ENCODE measurements at places on chromosomes 3 and 15.
A peak's percentile ranks its signal among the peaks of the same experiment; 100 is the strongest.

- no peak for DNase-seq
Measured at GRCh38 chr15:58669108-58669507, 80.4 kb downstream of the ADAM10 start.

DNA sequence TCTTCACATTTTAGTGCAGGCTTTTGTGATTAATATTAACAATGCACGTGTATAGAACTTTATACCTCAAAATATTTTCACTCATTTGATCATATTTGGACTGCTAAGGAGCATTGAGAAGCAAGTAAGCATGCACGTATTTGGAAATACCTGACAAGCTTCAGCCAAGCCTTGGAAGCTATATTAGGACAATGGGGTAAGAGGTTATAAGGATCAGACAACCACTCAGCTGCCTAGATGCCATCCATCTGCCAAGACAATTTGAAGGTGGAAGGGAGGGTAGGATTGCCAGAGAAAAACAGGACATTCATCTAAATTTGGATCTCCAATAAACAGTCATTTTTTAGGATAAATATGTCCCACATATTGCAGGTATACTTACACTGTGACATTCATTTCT is 394.9 kb upstream of the CFAP20DC start:
- no peak for DNase-seq

DNA sequence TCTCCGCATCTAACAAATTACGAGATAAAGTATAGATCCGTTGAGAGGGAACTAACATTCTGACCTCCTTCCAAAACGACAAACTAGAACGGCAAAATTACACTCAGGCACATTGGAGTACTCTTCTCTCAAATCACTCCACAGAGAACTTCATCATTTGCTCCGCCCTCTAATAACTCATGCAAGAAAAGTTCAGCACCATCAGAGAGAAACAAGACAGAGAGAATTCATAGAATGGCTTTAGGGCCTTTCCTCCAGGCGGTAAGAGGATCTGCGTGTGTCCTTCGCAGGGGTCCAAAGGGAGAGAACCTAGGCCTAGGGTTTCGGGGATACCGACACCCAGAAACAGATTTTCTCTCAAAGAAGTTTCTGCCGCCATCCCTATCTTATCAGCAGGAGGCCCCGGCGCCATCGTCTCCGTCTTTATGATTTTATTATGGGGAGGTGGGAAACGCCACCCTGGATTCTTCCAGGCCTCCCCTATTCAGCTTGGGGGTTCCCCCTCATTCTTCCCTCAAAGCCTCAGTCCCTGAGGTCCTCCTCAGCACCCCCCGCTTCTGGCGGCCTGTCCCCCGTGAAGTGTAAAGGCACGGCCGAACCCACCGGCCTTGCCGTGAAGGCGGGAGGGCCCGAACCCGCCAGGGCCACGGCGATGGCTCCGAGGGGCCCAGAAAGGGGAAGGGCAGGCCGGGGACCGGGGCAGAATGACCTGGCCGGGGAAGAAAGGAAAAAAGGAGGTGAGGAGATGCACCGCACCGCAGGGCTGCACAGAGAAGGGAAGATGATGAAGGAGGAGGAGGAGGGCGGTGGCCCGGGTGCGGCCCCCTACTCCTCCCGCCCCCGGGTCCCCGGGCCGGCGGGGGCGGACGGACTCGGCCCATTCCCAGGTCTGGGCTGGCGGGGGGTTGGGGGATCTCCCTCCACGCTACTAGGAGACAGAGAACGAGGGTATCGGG is 768 bp downstream of the UBXN7 start:
- DNase-seq: peak; percentile 58

DNA sequence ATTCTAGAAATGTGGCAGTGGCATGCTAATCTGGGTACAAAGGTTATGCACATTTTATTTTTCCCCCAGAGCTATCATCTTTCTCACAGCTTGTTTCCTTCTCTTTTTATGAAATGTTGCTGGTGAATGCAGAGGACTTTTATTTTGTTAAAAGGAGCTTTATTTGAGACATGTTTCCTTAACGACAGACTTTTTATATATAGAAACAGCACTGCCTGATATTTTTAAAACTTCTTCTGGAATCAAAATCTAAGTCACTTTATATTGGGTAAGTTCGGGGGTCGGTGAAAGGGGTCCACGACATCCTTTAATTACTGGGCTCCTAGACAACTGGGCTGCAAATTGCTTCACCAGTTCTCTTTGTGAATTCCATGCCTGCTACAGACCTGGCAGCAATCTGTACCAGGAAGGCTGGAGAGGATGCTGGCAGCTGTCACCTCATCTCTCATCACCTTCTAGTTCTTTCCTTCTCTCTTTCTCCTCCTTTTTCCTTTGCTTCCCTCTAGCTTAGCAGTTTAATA is 464.7 kb downstream of the PDCD6IP start:
- no peak for DNase-seq

GRCh38 chr15:74958320-74958907 is 1.8 kb upstream of the RPP25 start:
- DNase-seq: peak; percentile 29

- peak; percentile 7 for DNase-seq
Measured at GRCh38 chr15:72271895-72272212, 500 bp downstream of the PARP6 start.

GRCh38 chr3:11662392-11662990 is 18.8 kb upstream of the VGLL4 start:
- peak; percentile 36 for DNase-seq

- DNase-seq: no peak
Measured at GRCh38 chr15:84104853-84105252, 130.7 kb upstream of the GOLGA6L4 start.

- no peak for DNase-seq
Measured at GRCh38 chr15:99181545-99181971, 67.8 kb downstream of the TTC23 start.

DNA sequence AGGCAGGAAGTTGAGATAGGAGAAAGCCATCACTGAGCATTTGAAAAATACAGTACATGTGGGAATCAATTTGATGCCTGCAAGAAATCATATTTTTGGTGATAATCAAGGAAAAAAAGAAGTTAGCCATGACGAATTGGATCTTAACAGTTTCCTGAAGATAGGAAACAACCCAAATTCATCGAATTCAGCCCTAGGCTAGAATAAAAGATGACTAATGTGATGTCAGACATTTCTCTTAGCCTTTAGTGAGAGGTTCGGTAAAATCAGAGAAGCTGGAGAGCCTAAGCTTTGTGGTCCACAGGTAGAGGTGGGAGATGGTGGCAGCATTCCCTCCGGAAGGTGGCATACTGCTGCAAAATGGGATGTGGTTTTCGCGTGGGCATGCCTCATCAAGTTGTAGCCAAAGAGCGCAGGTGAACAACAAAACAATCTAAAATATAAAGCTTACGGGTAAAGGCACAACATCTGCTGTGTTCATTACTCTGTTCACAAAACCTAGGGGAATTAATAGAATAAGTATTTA is 144.1 kb upstream of the ALCAM start:
- DNase-seq: no peak

DNA sequence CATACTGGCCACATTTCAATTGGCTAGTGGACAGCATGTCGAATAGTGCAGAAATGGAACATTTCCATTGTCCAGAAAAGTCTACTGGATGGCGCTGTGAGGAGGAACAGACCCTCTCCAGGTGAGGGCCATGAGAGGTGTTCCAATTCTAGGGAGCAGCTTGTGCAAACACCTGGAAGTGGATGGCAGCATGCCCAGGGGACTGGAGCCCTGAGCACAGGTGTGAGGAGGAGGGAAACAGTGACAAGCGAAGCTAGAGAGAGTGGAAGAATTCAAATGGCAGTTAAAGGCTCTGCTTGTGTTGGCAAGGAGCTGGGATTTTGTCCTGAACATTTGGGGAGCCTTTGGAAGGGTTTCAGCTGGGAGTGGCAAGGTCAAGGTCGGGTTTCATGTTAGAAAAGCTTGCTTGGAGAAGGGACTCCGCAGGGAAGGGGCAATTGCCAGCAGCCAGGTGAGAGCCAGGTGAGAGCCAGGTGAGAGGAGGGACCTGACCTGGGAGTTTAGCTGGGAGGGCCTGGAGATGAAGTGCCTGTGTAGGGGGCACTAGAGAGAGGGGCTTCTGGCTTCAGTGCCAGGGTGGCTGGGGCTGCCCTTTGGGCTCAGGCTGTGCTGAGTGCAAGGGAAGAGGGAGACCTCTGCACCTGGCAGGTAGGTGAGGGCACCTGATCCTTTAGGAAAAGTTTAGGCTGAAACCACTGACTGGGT is 93.8 kb downstream of the LINGO1 start:
- no peak for DNase-seq

DNA sequence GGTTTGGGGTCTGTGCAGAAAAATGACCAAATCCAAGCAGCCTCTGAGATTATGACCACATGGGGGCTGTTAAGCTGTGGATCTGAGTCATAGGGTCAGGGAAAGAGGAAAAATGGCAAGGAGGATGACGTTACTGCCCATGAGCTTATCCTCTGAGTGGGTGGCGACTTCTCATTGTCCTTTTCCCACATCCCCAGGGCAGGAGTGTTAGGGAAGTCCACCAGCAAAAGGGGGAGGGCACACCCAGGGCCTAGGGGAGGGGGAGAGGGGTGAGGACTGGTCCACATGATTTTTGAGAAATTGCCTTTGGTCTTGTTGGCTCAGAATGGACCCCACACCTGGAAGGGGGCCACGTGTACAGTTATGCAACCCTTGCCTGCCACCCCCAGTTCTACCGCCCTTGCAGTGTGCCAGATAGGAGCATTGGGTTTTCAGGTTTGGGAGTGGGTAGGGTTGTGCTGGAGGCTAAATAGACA is 2.6 kb downstream of the CD276 start:
- DNase-seq: peak; percentile 78

DNA sequence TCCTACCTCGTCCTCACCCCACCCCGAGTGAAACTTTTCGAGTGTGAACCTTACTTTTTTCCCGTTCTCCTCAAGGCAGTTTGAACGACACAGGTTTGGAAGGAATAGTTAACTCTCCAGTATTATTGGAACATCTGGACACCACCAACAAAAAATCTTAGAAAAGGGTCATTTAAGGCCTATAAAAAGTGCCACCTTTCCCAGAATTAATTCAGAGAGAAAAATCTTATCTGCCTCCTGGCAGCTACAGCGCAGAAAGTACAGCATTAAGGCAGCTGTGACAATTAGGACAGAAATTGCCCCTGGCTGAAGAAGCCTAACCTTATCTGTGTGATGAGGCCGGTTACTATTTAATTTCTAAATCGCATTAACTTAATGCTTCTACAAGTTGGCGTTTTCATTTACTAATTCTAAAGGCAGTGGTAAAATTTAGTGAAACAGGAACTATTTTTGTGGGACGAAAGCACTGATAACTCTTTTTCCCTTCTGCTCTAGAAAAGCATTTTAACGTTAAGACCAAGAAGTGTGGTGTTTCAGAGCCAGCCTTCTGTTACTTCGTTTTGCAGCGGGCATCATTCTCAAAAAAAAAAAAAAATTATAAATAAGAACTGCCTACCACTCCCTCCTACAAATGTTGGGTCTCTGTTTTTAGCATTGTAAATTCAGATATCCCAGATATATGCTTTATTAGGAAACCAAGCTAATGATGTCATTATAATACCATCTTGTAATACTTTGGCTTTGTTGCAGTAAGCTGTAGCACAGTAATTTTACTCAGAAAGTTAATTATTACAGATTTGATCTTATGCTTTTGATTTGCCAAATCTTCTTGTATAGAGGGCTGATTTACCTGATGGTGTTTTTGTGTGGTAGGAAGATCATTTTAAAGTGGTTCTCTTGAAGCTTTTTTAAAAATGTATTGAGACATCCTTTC is 1.4 kb downstream of the ATP11B start:
- no peak for DNase-seq

DNA sequence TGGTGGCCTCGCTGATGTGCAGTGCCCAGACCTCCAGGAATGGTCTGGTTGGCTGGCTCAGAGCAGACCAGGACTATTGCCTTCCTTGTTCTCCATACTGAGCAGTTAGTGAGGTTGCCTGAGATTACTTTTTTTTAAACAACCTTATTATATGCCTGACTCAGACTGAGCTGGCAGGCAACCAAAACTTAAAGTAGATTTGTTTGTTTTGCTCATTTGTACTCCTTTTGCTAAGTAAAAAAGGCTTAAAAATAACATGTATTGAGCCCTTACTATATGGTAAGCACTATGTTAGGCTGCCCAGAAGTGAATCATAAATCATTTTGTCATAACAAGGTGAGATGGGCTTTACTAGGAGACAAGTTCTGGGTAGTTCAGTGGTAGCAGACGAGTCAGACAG is 92.4 kb downstream of the GHSR start:
- DNase-seq: peak; percentile 93

DNA sequence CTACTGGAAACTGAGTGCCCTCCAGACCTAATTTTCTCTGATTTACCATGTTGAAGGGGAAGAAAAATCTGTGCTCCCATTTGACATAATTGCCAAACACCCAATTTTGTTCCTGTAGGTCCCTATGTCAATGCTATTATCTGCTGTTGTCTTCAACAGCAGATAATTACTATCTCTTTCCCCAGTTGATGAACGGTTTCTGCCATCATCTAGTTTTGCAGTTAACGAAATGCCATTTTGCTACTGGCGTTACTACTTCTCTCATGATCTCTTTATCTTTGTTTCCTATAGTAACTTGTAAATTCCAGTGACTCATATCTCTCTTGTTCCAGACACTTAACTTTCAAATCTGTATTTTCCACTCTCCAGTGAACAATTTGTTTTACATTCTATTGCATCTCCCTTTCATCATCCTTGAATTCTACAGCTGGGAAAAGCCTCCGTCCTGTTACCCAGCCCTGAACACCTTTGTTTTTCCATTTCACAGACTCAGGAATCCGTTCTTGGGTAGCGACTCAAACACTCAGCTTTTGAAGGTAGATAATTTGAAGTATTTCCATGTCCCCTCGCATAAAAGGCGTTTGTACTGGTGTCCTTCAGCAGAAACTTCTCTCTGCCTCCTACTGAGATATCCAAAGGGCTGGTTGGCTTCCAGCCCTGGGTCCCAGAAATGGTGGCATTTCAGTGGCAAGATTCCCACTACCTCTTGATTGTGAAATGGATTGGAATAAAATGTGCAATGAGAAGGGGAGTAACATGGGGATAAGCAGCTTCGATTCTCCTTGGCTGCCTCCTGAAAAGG is 111.7 kb downstream of the FOXB1 start:
- DNase-seq: peak; percentile 41

- DNase-seq: no peak
Measured at GRCh38 chr3:159978353-159978752, 10.3 kb upstream of the IL12A start.

- peak; percentile 9 for DNase-seq
Measured at GRCh38 chr3:107543666-107544065, 20.9 kb downstream of the BBX start.

- no peak for DNase-seq
Measured at GRCh38 chr3:50604628-50605588, 6.7 kb downstream of the CISH start.

All from fibroblast of skin of right quadriceps (primary cell).